Astrocyte (in vitro differentiated cells and primary cell): ENCODE measurements at places on chromosomes 1 and 21.

DNA sequence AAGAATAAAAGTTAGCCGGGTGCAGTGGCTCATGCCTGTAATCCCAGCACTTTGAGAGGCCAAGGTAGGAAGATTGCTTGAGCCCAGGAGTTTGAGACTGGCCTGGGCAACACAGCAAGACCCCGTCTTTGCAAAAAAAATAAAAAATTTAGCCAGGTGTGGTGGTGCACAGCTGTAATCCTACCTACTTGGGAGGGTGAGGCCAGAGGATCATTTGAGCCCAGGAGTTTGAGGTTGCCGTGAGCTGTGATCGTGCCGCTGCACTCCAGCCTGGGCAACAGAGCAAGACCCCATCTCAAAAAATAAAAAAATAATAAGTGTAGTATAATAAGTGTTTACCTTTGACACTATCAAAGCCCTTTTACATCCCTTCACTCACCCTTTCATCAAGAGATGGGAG, 5.0 kb downstream of the ACTN2 start:
- no peak for DNase-seq

DNA sequence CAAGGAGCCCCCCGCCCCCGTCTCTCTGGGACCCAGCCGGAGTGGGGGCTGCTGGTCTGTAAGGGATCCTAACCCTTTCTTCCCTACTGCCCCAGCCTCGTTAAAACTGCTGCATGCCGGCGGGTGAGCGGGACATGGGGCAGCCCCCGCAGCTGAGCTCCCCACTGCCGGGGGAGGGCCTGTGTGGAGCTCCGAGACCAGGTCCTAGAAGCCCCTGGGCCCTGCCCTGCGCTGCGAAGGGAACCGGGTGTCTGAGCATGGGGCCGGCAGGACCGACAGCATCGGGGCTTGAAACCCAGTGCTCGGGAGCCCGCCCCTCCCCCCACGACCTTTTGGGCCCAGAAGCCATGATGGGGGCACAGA, 9.2 kb upstream of the COL6A1 start:
- DNase-seq, result no peak

- peak; percentile 45 for DNase-seq
These were observed 541 bp downstream of the USP48 start for GRCh38 chr1:21782349-21782867.

- no peak for DNase-seq
These were observed 4.2 kb downstream of the RD3 start for GRCh38 chr1:211487672-211488208.

- no peak for DNase-seq
These were observed 66.5 kb downstream of the PLPP3 start for GRCh38 chr1:56512724-56513494.

DNA sequence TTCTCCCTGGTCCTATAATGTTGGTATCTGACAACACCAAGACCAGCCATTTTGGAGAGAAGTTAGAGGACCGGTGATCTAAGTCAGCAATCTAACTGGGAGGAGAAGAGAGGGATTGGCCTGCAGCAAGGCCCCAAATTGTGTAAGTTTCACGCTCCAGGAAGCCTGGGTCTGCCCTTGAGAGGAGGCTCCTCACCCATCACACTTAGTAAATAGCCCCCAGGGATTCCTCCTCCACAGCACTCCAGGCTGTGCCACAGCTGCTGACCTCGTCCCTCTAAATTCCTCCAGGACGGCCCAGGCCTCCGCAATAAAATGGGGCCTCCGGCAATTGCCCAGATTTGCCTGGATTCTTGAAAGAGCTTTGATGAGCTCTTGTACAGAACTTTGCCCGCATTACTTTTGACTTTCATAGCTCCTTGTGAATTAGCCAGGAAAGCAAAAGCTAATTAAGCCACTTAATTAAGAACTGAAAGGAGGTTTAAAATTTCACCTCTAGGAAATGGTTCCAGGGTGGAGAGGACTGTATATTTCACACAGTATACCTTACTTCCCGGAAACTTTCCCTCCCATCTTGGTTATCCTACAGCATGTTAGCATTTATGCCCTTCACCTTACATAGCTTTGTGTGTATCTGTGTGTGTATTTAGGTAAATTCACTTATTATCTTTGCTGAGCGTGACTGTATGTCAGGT, 90.5 kb downstream of the LAMC2 start:
- no peak for DNase-seq

GRCh38 chr21:43726686-43727518, 8.0 kb downstream of the PDXK start:
- DNase-seq, result no peak

GRCh38 chr1:241265428-241265827, 91.6 kb downstream of the RGS7 start:
- DNase-seq, result no peak

GRCh38 chr1:39046613-39047210, 20.6 kb downstream of the NDUFS5 start:
- DNase-seq, result no peak

DNA sequence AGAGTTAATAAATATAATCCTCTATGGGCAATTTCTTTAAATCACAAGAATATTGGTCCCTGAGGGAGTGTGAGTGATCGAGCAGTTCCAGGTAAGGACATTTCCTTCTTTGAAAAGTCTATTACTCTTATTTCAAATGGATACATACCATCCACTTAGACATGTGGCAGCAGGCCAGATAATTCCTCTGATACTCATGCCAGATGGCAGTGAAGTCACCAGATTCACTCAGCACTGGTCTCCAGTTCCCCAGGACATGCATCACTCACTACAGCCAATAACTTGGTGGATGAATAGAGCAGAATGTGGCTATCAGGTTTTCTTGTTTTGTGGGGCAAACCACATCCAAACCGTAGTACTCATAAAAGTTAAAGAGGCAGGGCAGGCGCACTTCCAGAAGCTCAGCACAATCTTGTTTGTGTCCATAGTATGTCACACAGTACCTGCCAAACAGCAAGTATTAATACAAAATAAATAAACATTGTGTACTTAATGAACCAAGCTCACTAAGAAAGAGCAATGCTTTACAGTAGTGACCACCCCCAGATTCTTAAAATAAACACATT, 74.2 kb upstream of the CD53 start:
- no peak for DNase-seq

DNA sequence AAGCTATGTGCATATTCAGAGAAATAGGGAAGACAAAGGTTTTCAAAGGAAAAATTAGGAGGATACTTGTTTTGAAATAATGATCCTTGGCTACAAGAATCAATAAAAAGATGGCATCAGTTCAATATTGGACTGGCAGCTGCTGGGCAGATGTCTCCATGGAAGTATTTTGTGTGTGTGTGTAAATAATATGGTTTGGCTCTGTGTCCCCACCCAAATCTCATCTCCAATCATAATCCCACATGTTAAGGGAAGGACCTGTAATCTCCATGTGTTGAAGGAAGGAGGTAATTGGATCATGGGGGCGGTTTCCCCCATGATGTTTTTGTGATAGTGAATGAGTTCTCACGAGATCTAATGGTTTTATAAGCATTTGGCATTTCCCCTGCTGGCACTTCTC, 40.4 kb upstream of the LRRC7 start:
- DNase-seq, result no peak

- peak; percentile 69 for DNase-seq
These were observed 3.7 kb upstream of the FOXO6 start for GRCh38 chr1:41357451-41358101.

DNA sequence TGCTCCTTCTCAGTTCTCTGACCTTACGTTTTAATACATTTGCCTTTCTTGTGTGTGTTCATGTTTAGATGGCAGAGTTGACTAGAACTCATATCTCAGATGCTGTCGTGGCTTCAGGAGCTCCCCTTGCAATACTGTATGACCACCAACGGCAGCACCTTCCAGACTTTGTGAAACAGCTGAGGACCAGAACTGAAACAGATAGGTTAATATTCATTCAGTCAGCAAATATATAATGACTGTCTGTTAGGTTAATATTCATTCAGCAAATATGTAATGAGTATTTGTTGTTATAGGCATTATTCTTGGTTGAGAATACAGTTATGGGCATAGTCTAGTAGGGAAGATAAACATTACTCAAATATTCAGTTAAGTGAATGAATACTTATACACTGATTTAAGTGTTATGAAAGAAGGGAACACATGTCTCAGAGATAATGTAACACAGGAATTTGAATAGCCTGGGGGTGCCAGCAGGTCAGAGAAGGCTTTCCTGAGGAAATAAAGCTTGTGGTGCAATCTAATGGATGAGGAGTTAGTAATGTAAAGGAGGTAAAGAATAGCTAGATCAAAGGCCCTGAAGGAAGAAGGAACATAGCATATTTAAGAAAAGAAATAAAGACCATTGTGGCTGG, 88.5 kb downstream of the CEP350 start:
- DNase-seq, result peak; percentile 19

DNA sequence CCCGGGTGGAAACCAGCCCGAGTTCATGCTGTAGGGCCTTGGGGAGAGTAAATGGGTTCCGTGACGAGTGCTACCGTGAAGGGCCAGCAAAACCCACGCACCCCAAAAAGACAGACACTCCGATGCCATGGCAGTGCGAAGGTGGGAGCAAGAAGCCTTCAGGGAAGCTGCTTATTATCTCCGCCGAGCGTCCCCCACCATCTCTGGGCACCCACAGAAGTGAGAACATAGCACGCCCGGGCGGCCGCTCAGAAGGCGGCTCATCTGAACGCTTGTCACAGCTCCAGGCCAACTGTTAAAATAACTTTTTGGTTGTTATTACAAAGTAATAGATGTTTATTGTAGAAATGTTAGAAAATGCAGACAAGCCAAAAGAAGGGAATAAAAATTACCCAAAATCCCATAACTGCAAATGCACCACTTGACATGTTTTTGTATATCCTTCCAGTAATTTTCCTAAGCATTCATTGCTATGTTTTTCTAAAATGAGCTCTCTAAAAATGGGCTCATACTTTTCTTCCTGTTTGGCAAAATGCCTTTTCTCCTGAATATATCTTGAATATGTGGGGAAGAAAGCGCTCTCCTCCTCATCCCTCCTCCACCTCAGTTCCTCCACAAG, 234.9 kb downstream of the NPHP4 start:
- no peak for DNase-seq

GRCh38 chr1:59238333-59238934, 58.5 kb upstream of the FGGY start:
- DNase-seq, result peak; percentile 40

GRCh38 chr1:202165942-202166843, 5.8 kb upstream of the PTPN7 start:
- DNase-seq, result no peak

GRCh38 chr1:243924588-243925349, 74.7 kb upstream of the AKT3 start:
- DNase-seq, result peak; percentile 8

GRCh38 chr1:53946252-53947171, at the start of gene LRRC42:
Gene LRRC42 (plus strand): TSS chr1:53946350. CDS start chr1:53952000, 5,650 bp downstream.
- DNase-seq, result no peak

DNA sequence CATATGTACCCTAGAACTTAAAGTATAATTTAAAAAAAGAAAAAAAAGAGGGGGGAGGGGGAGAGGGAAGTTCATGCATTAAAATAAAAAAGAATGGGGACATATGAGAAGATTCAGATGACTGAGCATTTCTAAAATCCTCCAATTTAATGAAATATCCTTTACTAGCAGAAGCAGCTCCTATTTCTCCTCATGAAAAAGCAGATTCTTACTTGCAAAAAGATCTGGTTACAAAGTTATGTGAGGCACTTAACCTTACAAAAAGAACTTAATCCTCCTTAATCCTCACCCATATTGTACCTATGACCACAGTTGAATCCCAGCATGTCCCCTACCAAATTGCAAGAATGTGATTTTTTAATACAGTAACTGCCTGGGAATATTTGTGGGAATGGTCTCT, 298.5 kb downstream of the SRGAP2C start:
- DNase-seq, result no peak

GRCh38 chr1:67190410-67190809, 24.2 kb downstream of the IL23R start:
- no peak for DNase-seq

DNA sequence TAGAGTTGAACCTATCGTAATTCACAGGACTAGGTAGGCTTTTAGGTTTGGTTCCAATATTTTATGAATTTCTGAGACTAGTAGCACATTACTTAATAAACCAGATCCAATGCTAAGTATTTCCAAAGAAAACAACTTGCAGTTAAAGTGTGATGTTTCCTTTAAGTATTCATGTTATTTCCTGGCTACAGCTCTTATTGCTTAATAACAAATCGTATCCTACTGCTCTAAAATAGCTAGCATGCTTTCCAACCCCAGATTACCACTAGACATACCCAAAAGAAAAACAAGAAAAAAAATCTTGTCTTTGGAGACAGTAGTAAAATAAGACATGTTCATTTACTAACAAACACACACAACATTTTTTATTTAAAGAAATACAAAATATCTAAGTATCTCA, 898 bp downstream of the KRTAP27-1 start:
- DNase-seq, result no peak

GRCh38 chr21:41446586-41446985, 20.5 kb downstream of the MX1 start:
- DNase-seq, result no peak

- peak; percentile 3 for DNase-seq
These were observed 587 bp downstream of the TMEM53 start for GRCh38 chr1:44673675-44674112.

DNA sequence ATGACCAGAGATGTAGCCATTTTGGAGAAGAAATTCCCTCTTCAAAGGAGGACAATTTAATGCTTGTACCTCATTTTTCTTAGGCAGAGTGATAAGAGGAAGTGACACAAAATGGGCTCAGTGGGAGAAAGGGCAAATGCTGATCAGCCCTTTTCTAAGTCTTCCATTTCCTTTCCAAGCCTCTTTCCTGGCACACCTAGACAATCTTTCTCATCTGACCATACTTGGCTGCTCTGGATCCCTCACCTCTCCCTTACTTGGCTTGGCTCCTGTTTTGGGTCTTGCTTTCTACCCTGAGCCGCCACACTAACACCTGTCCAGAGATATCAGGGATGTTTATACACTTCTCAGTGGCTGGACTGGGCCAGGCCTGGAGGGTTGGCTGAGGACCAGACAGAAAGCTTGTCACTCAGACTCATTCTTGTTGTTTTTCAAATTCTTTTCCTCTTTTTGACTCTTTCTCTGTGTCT, 13.1 kb downstream of the TXNIP start:
- no peak for DNase-seq

DNA sequence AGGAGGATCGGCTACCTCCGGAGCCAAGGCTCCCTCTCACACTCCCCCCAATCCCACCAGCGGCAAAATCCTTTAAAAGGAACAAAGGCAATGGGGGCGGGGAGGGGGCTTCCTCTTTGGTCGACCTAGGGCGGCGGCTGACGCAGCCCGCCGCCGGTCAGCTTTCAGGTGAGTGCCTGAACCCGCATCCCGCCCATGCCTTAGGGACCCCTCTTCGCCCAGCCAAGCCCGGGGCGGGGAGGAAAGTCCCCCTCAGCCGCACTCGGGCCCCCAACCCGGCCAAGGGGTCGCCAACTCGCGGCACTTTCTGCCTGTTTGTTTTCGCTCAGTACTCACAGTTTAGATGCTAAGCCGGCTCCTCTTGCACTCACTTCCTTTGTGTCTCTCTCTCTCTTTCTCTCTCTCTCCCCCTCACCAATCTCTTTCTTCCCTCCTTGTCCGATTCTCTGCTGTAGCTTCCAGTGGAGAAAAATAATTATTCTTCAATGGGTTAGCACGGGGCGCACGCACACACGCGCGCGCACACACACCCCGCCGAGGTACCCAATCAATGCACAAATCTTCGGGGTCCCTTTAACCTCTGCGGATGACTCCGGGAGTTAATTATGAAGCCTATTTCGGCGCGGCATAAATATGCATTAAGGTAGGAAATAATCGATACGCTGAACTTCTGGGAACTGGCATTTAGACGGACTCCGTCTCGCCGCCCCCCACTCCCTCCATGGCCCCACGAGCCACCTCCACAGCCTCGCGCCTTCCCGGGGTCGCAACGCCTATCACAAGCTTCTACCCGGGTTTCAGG, at the start of gene BLACAT1:
TSS of gene BLACAT1 (minus strand) at position 465 of the 802 bp plus-strand sequence.
- no peak for DNase-seq

GRCh38 chr1:48230236-48230635, 7.7 kb downstream of the SLC5A9 start:
- no peak for DNase-seq
